ENCODE measurements at places on chromosomes 16 and 17.
A peak's percentile ranks its signal among the peaks of the same experiment; 100 is the strongest.

- no peak for DNase-seq
Observed at GRCh38 chr16:19472482-19472881, 49.4 kb downstream of the GDE1 start.

- no peak for DNase-seq
Observed at GRCh38 chr17:43578699-43579565, 32.8 kb upstream of the ETV4 start.

DNA sequence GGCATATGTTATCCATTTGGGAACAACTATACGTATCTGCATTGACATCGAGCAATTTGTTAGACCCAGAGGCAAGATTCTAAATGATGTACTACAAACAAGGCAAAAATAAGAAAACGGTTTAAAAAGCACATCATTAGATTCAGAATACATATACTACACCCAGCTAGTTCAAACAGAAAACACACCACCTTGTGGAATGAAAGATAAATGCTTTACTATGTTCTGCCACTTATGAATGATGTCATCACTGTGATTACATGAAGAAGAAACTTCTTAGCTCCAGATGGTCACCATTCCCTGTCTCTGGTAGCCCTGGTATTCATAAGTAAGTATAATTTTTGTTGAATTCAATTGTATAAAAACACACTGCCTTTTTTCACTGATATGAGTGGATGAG, 7.8 kb downstream of the NACA2 start:
- DNase-seq, result no peak

DNA sequence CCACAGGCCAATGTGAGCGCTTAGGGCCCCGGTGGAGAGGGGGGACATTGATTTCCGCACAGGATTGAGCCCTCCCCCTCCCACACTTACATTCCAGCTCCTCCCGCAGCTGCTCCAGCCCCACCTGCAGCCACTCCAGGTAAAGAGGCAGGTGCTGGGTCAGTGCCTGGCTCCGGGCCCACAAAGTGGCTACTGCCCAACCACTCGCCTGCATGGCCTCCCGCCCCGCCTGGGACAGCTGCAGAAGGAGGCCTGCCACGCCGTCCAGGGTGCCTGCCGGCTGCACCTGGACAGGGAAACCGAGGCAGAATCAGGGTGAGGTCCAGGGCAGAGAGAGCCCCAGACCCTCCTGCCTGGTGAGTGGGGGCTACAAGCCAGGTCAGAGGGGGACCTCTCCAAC, 46.3 kb downstream of the RMI2 start:
- no peak for DNase-seq

DNA sequence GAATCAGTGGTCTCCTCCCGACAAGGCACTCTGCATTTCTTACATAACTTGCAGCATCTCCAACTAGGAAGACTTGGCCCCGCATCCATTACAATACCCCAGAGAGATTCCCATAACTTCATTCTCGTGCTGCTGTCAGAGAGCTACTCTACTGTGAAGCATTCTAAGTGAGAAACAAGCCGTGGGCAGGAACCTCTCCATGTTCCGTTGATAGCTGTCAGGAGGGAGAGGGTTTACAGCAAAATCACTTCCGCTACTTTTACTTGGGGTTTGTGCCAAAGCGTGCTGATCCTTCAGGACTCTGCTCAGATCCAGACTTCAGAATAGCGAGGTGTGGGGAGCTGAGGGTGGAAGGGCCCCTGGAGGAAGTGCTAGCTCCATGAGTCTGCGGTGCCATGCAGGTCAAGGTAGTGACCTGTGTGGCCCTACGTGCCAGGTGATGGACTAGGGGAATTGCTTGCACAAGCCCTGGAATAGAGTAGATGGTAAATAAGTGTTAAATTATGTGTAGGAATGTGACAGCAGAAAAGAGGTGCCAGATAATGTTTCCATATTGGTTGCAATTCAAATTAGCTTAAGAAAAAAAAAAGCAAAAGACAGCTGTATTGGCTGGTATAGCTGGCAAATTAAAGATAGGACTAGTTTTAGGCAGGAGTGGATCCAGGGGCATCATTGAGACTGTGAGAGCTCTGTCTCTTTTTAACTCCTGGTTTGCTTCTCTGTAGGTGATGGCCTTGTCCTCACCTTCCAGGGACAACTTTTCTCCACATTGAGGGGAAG, 358.5 kb upstream of the ERCC4 start:
- no peak for DNase-seq

- DNase-seq, result no peak
Observed at GRCh38 chr17:43766413-43767052, 7.9 kb upstream of the SOST start.

- peak; percentile 51 for DNase-seq
Observed at GRCh38 chr17:67421869-67422273, 44.8 kb downstream of the PITPNC1 start.

- DNase-seq, result no peak
Observed at GRCh38 chr17:48791128-48792032, 25.6 kb downstream of the TTLL6 start.
